ENCODE measurements at places on chromosomes 5 and 9.

DNA sequence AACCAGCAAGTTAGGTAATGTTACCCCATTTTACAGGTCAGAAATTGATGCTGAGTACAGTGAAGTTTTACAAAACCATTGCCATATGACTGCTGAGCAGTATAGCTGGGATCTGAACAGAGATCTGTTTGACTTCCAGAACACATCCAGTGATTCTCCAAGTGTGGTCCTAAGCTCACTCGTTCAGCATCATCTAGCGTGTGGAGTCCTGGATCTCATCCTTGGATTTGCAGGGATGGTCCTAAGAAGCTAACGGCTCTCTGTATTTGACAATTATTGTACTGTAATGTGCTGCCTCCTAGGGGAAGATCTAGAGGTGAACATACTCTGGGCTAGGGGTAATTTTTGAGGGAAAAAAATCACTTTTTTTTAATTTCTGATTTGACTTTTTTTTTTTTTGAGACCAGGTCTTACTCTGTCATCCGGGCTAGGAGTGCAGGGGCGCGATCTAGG lies 1.4 kb downstream of the SLC26A2 start:
- H3K27me3 ChIP-seq: no peaks in the 10 kb centered on the region
- H3K36me3 ChIP-seq: peaks cover 7% of the 10 kb centered on the region
- DNase-seq: peak; percentile 66
- peaks cover 28% of the 10 kb centered on the region for H3K4me1 ChIP-seq
- H3K4me3 ChIP-seq: peak overlapping the region; percentile 97
- H3K27ac ChIP-seq: no peak overlapping the region

DNA sequence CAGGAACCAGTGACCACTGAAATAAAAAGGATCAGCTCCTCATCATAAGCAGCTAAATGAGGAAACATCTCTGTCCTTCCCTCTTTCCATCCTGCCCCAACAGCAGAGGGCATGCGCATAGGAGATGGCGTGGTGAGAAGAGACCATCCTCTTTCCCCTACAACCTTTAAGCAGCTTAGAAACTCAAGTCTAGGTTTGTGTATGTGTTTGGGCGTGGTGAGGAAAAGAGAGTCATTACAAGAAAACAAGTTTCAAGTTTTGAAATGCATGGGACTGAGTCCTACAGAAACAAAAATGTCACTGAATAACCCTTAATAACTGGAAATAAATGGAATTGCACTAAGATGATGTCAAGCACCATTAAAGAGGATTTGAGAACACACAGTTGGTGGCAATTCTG lies 96.4 kb upstream of the IL12B start:
- peaks cover 3% of the 10 kb centered on the region for H3K36me3 ChIP-seq
- no peak overlapping the region for H3K27ac ChIP-seq
- H3K4me1 ChIP-seq: peaks cover 39% of the 10 kb centered on the region
- peaks cover 22% of the 10 kb centered on the region for H3K27me3 ChIP-seq
- no peak for DNase-seq
- H3K4me3 ChIP-seq: no peak overlapping the region

- no peak for DNase-seq
- no peak overlapping the region for H3K27ac ChIP-seq
- H3K4me3 ChIP-seq: no peak overlapping the region
- no peaks in the 10 kb centered on the region for H3K27me3 ChIP-seq
- H3K4me1 ChIP-seq: no peaks in the 10 kb centered on the region
Measured at GRCh38 chr5:58153255-58153654, 306.6 kb downstream of the PLK2 start.

- H3K27me3 ChIP-seq: peaks cover 7% of the 10 kb centered on the region
- no peaks in the 10 kb centered on the region for H3K36me3 ChIP-seq
- H3K4me1 ChIP-seq: no peaks in the 10 kb centered on the region
- H3K27ac ChIP-seq: no peak overlapping the region
- no peak for DNase-seq
- no peak overlapping the region for H3K4me3 ChIP-seq
Measured at GRCh38 chr9:32776201-32776600, 7.1 kb upstream of the TMEM215 start.

All from activated CD4-positive, alpha-beta T cell treated with anti-CD3 and anti-CD28 coated beads, Interleukin-2, amount 10 ng/mL, durations not matched to agents 24 days and 14 days (primary cell).